ENCODE measurements at places on chromosomes 5 and 9.

DNA sequence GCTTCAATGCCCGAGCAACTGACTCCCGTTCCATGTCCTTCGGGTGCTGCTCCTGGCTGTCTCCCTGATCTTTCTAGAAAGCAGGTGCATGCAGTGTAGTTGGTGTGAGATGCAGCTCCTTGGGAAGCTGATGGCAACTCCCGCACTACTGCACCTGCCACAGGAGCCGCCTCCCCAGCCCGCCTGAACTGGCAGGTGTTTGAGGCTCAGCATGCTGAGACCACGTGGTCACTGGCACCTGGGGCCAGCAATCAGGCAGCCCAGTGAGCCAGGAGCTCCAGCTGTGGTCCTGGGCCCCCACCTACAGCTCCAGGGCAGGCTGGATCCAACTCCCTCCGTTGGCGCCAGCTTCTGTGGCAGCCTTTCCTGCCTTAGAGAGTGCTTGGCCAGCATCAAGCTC is 111.5 kb downstream of the ICE1 start:
- DNase-seq = no peak

- no peak for DNase-seq
These were observed 12.4 kb upstream of the CDH18 start for GRCh38 chr5:20000416-20000815.

DNA sequence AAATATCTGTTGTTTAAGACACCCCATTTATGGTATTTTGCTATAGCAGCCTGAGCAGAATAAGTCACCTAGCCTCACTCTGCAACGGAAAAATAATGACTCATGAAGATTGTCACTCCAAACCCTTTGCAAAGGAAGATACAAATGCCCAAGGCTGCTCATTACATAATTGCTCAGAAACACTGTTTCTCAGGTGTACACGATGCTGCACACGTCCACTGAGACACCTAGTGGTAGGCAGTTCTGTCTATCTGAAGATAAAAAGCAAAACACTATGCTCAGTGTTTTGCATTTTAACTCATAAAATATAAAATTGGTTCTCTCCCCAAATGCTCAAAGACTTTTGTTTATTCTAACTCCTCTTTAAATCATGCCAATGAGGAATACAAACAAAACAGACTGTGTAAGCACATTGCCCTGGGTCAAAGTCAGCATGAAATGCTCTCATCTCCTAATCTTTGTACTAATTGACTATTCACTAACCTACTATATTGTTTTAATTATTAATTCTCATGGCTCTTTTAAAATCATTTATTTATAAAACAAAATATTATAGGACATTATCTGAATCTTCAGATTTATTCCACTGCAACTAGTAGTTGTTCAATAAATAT is 7.7 kb upstream of the TSLP start:
- no peak for DNase-seq

DNA sequence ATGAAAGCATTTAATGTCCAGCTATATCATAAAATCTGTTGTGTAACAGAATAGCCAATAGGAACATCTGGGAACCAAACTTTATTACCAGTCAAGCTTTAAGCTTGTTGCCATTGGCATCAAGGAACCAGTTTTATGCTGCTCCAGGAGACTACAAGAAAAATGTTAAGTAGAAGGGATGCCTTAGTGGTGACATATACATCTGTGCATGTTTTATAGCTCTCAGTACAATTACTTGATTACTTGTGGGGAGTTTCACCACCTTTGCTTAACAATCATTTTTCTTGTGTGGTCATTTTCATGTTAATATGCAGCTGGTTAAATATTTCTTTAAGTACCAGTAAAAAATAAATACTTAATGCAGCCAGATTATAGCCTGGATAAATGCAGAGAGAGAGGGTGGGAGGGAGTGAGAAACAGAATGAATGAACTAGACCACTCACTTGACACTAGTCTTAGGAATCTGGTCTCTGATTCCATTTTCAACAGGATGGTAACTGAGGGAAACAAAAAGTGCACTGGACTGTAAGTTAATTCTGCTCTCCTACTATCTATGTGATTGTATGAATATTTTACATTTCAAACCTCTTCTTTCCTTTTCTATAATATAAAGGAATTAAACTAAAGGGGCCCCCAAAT is 35.7 kb upstream of the LURAP1L start:
- DNase-seq = no peak

DNA sequence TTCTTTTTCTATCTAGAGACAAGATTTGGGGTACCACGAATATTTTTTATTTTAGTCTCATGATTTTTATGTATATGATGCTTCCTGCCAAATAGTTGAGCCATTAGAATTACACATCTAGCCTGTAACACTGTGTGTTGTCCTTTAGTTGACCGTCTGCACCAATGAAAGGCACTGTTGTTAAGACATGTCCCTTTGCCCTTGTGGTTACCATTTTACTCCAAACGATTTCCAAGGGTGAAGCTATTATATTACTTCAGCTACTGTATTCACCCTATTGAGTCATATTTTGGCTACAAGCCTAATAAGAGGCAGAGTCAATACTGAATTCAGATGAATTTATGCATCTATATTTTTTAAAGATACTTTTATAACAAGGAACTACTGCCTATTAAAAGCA is 207.6 kb downstream of the CETN3 start:
- DNase-seq = no peak

- DNase-seq = peak; percentile 35
These were observed 11.3 kb upstream of the DIPK1B start for GRCh38 chr9:136700959-136701667.

GRCh38 chr5:161703528-161703927 is 18.0 kb downstream of the GABRA6 start:
- no peak for DNase-seq

- DNase-seq = peak; percentile 41
These were observed 5.0 kb downstream of the IL3 start for GRCh38 chr5:132065351-132065937.

DNA sequence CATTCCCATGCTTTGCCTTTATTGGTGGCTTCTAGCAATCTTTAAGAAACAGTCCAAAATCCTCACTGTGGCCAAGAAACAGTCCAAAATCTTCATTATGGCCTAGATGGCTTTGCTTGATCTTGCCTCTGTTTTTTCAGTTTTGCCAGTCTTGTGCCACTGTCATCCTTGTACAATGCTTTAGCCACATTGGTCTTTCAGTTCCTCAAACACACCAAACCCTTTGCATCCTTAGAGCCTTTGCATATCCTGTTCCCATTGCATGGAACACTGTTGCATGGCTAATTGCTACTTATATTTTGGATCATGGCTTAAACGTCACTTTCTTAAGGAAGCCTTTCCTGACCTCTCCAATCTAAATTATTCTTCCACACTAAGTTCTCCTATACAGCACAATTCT is 22.1 kb downstream of the MRRF start:
- DNase-seq = no peak

GRCh38 chr9:37215830-37216229 is 95.5 kb downstream of the ZCCHC7 start:
- DNase-seq = no peak

DNA sequence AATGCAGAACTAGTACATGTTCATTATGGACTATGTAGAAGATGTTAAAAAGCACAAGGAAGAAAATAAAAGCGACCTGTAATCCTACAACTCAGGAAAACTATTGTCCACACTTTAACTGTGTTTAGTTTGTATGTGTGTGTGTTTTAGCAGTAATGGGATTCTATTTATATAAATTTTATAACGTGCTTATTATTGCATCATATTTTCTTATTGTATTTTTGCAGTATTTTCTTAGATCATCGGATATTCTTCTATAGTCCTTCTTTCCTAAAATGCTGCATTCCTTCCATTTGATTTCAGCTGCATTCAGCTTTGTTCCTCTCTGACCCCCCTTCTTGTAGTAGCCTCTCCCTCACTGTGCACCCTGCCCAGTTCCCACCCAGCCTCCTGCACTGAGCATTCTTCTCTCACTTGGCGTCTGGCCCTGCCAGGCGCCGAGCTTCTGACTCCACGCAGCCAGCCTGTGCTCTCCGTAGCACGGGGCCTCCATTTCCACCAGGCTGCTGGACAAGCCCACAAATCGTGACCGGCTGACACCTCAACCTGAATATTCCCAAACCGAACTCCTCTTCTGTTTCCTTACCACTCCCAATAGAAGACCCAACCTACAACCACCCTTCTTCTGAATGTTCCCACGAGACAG is 39.9 kb downstream of the MVB12B start:
- no peak for DNase-seq

DNA sequence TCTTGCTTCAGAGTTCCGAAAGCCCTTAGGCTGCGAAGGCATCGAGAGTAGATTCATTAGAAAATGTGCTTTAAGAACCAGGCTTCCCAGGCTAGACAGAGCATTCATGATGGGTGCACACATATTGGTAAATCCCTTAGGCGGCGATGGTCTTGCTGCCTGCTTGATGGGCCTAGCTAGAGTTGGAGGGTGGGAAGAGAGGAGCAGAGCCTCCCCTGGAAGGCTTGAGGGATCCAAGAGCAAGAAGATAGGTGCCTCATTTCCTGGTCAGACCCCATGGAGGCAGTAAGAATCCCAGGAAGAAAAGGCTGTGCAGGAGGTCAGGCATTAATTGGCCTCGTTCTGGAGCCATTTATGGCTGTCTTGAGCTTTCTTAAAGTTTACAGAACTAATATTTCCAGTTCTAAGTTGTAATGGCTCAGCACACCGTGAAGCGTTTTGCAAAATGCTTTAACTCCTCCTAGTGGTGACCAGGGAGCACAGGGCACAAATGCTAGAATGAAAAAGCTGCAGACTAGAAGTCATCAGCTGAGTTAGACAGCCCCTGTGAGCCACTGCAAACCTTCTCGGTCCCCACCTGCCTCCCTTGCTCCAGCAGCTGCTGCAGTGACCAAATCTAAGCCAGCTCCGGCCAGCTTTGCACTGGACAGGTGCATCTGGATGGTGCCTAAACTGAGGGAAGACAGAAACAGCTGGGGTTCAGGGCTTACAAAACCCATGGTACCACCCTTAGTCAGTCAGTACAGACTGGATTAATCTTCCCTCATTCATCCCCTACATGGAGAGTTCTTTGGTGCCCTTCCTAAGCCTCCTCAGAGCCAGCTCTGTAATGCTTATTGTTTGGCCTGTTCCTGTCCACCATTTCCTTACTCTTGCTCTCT is 14.7 kb downstream of the SLC45A2 start:
- DNase-seq = no peak

DNA sequence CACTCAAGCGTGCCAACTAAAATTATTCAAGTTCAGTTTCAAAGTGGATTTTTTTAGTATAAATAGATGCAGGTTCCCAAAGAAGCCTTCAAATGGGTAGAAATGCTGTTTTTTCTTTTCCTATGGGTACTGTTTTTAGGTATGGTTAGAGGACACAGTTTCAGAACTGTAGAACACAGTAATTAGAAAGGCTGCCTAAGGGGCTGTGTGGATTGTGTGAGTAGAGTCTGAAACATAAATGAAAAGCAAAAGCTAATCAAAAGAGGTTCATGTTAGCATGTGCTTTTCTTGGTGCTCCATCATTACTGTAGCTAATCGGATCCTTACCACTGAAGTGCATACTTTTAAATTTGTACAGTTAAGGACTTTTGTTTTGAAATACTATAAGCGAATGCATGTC is 85.3 kb downstream of the ZSWIM6 start:
- DNase-seq = no peak
